ENCODE measurements at places on chromosomes 2 and 18.

- no peak for DNase-seq
- no peaks in the 10 kb centered on the region for H3K4me1 ChIP-seq
- H3K27me3 ChIP-seq, result no peaks in the 10 kb centered on the region
- no peak overlapping the region for H3K27ac ChIP-seq
- no peak overlapping the region for H3K4me3 ChIP-seq
These were observed 206.2 kb downstream of the HNMT start for GRCh38 chr2:138170485-138170884.

GRCh38 chr2:28356095-28356911 is 36.4 kb upstream of the FOSL2 start:
- H3K27ac ChIP-seq, result peak overlapping the region; percentile 82
- peak; percentile 90 for DNase-seq
- H3K36me3 ChIP-seq, result no peaks in the 10 kb centered on the region

- H3K36me3 ChIP-seq, result no peaks in the 10 kb centered on the region
- no peaks in the 10 kb centered on the region for H3K27me3 ChIP-seq
- H3K4me3 ChIP-seq, result no peak overlapping the region
These were observed 540.8 kb upstream of the SPHKAP start for GRCh38 chr2:228722311-228722710.

- no peaks in the 10 kb centered on the region for H3K4me1 ChIP-seq
- no peak for DNase-seq
- H3K36me3 ChIP-seq, result peaks cover 22% of the 10 kb centered on the region
- H3K27ac ChIP-seq, result no peak overlapping the region
- H3K27me3 ChIP-seq, result no peaks in the 10 kb centered on the region
These were observed 27.1 kb downstream of the RALB start for GRCh38 chr2:120279708-120280107.

Data from gastrocnemius medialis (tissue), 4 donors.